NCI-H146 (cell line): ENCODE measurements at places on chromosomes 3 and 15.

DNA sequence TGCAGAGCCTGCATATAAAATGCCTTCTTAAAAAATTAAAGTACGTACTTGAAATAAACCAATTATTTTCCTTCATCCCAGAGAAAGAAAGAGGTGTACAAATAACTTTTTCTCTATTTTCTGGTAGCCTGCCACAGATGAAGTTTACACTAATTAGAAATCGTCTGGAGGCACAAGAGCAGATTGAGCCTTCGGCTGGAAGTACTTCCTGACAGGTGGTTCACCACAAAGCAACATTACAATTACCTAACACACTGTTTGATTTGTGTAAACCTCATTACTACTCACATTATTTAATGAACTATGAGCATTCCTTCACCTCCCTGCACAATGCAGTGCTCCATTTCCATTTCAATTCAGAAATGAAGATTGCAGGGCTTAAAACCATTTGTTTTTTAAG is 856.1 kb downstream of the SI start:
- DNase-seq = peak; percentile 81

- no peak for DNase-seq
Measured at GRCh38 chr3:22942981-22943380, 260.1 kb upstream of the UBE2E2 start.

- no peak for DNase-seq
Measured at GRCh38 chr3:168844894-168845482, 749.3 kb upstream of the GOLIM4 start.

GRCh38 chr15:63065262-63066221 is 23.0 kb downstream of the TPM1 start:
- no peak for DNase-seq

DNA sequence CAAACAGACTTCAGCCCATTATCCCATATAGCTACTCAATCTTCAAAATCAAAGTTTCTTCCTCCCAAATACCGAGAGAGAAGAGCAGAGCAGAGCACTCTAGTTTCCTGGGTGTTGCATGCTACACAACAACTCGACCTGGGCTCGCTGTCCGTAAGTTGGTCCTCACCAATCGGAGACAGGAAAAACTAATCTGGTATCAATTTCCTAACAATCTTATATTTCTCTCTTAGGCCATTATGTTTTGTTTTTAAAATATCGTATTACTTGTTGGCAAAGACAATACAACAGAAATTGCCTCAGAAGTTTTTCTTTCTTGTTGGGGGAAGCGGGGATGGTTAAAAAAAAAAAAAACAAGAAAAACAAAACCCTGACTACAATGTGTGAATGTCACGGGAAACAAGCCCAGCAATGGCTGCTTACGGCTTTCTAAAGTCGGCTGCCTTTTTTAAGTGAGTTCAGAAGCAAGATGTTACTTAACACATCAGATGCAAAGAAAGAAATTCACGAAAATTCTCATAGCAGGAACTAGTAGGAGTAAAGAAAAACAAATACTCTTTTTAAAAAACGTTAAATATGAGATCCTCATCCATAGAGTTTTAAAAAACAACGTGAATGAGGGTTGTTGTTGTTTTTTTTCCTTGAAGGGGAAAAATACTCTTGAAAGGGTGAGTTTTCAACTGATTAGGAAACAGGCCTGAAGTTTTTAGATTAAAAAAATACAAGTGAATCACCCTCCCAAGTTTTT is 1.9 kb downstream of the VGLL4 start:
- DNase-seq = peak; percentile 21

GRCh38 chr15:78660584-78660983 is 19.6 kb upstream of the CHRNB4 start:
- DNase-seq = no peak

DNA sequence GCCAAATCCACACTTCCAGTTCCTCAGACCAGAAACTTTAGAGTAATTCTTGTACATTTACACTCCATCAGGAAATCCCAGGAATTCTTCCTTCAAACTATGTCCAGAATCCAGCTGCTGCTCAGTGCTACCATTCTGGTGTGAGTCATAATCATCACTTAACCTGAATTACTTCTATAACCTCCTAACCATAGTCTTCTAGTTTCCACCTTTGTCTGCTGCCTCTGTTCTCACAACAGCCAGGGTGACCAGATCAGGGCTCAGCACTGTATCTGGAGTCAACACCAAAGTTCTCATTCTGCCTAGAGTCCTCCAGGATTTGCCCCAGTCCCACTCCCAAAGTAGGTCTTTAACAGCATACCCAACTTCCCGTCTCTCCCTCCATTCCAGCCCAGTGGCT is 3.4 kb downstream of the CLDND1 start:
- DNase-seq = no peak

- DNase-seq = no peak
Measured at GRCh38 chr15:45650889-45651525, 16.2 kb downstream of the SQOR start.

GRCh38 chr15:35330048-35330695 is 215.8 kb downstream of the DPH6 start:
- DNase-seq = no peak

DNA sequence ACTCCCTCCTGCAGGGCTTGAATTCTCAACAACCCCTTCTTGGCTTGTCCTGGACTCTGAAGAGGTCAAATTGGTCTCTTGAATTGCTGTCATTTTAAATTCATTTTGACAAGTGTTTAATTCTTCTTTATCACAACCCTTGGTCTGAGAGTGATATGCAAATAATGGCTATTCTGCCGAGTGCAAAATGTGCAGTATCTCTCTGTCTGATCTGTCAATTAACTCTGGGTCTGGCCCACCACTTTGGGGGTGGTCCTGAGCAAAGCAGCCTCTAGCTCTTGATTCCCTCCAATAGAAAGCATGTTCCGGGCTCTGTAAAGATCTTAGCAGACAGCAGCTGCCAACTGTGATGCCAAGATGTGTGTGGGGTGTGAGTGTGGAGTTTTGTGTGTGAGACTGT is 2.2 kb upstream of the IGDCC3 start:
- no peak for DNase-seq

DNA sequence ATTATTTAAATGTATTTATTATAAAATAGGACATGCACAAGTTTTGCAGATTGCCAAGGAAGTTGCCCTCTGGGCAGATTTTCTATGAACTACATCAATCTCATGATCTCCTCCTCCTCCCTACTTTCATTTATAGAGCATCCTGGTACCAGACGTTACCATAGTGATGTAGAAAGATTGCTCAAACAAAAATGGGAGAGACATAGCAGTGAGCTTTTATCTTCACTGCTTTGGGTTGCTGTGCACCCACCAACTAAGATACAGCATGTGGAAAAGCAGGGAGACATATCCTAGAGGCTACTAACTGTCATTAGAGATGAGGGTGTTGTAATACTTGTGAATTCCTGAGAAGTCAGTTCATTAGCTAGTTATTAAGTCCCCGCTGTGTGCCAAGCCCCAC is 137.5 kb upstream of the BFSP2 start:
- DNase-seq = no peak

DNA sequence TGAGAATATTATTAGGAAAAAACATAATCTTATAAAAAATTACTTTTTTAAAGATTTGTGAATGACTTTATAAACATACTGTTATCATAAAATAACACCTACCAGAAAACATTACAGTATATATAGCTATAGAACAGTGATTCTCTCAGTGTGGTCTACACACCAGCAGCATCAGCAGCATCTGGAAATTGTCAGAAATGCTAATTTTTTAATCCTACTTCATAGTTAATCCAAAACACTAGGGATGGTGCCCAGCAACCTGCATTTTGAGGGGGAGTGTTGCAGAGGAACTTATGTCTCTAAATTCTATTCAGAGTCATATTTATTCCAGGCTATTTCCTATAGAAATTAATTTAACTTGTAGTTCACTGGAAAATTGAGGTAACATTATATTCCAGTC is 1107.8 kb downstream of the IGSF11 start:
- DNase-seq = no peak

- peak; percentile 56 for DNase-seq
Measured at GRCh38 chr15:71804226-71804625, 6.1 kb upstream of the NR2E3 start.

- DNase-seq = no peak
Measured at GRCh38 chr15:96334017-96334704, 3.7 kb downstream of the NR2F2 start.

GRCh38 chr15:46854564-46854963 is 862.7 kb upstream of the SEMA6D start:
- DNase-seq = no peak

DNA sequence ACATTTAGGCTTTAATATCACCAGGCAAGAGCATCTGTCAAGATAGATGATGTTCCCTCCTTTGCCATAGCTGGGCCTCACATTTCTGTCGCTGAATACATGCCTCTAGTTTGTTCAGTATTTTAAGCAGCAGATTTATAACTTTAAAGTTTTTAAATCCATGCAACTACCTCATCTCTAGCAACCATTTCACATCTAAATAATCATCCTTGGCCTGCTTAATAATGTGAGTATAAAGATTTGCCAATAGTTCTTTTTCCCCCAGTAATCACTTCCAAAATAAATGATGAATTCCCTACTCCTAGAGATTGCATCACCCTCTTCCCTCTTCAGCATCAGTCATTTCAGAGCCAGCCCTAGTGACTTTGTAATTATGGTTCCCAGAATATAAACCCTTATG is 36.2 kb upstream of the FILIP1L start:
- no peak for DNase-seq

DNA sequence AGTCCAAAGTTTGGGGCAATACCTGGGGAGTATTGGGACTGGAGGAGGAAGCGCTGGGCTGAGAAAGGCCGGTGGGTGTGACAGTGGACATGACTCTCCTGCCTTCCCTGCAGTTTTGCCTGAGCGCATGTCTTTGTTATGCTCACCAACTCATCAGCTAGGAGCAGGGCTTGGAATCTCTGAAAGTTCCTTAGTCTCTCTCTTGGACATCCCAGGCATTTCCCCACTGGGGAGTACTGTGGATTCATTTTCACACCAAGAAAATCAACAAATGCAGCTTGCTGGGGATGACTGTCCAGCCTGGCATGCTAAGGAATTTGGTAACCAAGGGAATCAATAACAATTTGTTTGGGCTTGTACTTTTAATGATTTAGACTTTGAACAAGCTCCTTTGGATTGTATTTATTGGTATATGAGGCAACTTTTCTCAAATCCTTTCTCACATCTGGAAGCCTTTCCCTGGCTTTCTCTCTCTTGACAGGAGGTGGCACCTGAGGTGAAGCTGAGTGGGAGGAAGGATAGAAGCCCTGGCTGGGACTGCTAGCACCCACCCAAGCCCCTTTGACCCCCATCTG is 48.5 kb upstream of the CHST2 start:
- no peak for DNase-seq

DNA sequence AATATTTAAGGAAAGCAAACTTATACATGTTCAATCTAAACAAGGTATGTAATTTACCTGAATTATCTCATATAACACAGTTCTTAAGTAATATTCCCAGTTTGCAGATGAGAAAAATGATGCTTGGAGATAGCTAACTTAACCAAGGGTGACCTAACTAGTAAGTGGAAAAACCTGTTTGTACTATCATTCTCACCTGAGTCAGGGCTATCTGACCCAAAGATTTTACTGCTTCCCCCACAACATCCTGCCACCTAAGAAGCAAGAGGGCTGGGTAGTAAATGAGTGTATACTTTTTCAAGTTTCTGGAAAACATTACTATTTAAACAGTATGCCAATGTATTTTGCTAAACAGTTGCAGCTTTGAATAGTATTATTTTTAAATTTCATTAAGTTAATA is 10.6 kb downstream of the TP63 start:
- DNase-seq = no peak
